ENCODE measurements at places on chromosomes 5 and 9.
A peak's percentile ranks its signal among the peaks of the same experiment; 100 is the strongest.

DNA sequence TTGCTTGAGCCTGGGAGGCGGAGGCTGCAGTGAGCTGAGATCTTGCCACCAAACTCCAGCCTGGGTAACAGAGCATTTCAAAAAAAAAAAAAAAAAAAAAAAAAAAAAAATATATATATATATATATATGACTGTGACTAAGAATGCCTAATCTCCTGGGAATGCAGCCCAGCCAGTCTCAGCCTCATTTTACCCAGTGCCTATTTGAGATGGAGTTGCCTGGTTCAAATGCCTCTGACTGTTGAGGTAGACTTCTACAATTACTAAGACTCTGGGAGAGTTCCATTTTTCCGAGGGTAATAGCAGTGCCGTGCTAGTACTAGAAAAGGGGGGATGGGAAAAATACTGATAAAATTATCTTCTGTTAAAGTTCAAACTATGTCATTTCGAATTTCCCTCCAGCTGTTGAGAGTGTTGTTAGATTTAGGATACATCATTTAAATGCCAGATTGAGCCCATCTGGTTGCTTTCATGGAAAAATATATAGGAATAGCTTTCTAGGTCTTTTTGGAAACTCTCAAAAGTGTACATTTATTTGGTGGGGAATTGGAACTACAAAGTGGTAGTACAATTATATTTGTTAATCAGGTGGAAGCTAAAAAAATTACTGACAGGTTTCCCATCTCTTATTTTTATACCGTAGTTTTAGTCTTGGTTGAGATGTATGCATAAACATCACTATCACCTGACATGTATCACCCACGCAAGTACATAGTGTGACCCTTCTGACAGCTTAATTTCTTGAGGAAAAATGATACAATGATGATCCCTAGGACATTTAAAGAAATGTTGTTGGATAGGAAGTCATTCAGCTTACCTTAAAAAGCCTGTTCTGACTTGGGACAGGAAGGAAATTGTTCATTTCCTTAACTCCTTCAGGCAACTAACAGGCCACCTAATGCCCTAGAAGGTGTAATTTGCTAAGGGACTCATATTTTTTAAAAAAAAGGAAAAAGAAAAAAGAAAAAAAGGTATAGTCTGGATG, 214.9 kb downstream of the ADAMTSL1 start:
- no peak for DNase-seq

DNA sequence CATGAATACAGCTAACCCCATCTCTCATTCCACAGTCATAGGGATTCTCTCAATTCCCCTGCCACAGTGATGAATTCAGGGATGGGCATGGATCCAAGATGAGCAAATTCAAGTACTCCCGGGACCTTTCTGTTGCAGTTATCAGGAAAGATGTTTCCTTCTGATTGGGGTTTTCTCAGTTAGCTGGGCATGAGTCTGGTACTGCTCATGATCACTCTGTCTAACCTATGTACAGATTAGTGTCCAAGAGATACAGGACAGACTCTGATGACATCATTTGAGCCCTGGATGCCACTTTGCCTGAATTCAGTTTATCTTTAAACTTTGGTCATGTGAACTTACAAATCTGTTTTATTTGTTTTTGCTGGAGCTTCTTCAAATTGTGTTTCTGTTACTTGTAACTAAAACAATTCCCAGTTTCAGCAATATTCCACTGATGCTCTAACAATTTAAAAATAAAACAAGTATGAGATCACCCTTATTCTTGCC, 257.7 kb upstream of the KLF9 start:
- no peak for DNase-seq

- no peak for DNase-seq
Observed at GRCh38 chr9:108225149-108225800, 630.5 kb downstream of the ACTL7B start.

DNA sequence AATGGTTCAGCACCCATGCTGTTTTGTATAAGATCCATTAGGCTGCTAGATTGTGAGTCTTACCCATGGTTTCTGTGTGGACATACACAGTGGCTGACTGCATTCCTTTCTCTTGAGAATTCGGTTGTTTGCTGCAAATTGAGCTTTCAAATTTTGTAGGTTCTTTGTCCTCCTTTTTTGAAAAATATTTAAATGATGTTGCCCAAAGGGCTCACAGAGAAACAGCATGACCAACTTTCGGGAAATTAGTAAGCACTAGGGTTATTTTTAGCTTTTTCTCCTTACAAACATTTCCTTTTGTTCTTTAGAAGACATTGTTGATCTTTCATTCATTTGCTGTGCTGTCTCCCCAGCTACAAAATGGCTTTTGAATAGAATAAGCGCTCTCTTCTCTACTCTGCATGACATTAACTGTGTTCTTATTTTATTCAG, 79.4 kb downstream of the NLN start:
- DNase-seq: no peak

DNA sequence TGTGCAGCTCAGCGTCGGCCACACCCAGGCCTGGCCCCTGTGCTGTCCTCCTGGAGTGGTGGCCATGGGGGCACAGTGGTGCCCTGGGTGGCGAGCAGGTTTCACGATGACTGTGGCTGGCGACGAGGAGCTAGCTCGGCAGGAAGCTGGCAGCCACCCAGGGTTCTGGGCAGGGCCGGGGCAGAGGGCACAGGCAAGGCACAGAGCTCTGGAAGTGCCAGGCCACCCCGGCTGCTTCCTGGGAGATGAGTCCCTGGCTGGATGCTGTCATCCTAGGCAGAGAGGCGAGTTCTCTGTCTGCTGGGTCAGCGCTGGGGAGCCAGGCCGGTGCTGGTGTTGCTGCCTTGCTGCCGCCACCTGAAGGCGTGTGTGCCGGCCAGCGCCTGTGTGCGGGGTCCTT, 51.7 kb downstream of the RXRA start:
- DNase-seq: no peak

GRCh38 chr5:36526537-36526936, 79.9 kb upstream of the SLC1A3 start:
- DNase-seq: no peak

- no peak for DNase-seq
Observed at GRCh38 chr5:37037840-37038239, 161.3 kb downstream of the NIPBL start.

- no peak for DNase-seq
Observed at GRCh38 chr5:34775886-34776285, 63.1 kb upstream of the TTC23L start.

DNA sequence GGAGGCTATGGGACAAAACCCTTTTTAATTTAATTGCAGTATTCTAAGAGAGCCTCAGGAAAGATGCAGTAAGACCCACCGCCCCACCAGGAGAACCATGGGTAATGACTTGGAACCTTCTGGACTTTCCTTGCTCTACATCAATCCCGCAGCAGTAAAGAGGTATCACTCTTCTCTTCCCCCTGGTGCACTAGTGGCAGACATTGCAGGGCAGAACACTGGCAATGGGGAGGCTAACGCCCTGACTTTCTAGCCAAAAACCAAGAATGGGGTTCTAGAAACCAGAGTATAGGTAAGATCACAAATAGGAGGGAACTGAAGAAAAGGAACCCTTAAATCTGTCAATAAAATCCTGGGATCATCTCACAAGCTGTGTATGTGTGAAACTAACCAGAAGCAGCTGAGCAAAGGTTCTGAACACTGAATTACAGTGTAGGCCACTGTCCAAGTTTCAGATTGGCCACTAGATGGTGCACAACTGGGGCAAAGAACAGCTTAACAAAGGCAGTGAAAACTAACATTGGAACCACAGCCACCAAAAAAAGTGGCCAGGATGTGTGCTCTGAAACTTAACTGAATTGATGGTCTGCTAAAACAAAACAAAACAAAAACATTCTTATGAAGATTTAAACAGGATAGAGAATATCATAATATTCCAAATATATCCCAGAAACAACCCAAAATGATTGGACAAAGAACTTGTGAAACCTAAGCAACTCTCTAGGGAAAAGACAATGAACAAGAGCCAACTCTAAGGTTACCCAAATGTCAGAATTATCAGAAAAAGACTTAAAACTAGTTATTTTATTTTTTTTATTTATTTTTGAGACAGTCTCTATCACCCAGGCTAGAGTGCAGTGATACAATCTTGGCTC, 6.6 kb upstream of the FAM151B start:
- peak; percentile 8 for DNase-seq

DNA sequence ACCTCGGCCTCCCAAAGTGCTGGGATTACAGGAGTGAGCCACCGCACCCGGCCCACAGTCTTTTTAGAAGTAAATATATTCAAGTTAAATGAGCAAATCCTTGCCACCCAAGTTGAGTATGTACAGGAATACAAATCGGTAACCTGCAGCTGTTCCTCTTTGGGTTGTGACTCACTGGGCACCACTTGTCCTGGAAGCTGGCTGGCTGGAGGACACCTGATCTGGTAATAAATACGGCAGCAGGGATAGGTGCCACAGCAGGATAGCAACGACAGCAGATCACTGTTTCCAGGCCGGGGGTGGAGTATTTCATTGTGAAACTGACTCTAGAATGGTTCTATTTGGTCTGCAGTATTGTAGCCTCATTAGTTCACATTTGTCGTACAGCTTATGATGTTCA, 35.7 kb upstream of the SLC36A2 start:
- DNase-seq: no peak

- no peak for DNase-seq
Observed at GRCh38 chr5:179170606-179171005, 110.4 kb downstream of the ZNF354C start.

DNA sequence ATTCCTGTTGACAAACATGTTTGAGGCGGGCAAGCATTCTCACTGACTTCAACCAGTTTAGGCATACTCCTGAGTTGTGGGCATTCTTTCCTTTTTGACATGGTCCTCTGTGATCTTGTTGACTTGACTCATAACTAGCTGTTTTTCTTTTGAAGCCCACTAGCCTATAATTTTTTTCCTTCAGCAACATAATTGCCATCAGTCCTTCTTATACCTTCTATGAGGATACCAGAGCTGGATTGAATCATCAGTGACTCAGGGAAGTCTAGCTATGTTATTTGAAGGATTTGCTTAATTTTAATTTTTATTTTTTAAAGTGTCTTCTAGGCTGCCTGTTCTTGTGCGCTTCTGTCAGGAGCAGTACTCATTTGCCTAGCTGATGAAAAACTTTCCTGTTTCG, 259.5 kb downstream of the NR3C1 start:
- no peak for DNase-seq

DNA sequence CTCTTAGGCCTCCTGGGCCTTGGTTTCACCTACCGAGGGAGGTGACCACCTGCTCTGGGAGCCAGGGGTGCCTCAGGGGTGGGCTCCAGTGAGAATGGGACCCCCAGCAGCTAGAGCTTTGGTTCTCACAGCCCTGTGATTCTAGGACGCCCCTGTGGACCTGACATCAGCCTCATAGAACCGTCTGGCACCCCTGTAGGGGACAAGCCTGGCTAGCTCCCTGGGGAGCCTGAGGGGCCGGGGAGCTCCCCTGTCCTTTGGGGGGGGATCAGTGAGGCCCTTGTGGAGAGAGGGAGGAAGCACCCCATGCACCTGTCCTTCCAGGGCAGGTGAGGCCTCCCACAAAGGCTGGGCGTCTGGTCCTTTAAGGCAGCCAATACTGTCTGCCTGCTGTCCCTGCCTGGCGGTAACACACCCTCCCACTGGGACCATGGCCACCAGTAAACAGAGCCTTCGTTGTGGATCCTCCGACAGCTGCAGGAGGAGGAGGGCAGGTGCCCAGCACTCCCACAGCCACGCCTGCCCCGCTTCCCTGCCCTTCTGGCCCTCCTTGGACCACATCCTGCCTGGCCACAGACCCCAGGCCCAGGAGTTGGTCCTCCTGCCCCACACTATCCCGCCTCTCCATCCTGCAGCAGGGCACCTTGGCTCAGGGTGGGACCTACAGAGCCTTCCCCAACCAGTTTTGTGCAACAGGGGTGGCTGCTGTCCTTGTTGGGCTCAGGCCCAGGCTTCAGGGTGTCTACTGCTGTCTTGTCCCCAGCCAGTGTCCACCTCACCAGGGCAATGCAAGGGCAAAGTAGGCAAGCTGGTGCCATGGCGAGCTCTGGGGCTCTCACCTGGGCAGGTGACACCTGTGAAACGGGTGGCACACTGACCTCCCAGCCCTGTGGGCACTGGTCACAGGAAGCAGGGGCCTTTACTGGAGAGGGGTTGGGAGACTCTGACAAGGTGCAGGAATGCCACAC, 3.0 kb upstream of the TUBB4B start:
- no peak for DNase-seq

GRCh38 chr9:115262477-115262876, 144.5 kb upstream of the TNC start:
- no peak for DNase-seq

- no peak for DNase-seq
Observed at GRCh38 chr9:107435415-107435814, 54.2 kb downstream of the KLF4 start.

DNA sequence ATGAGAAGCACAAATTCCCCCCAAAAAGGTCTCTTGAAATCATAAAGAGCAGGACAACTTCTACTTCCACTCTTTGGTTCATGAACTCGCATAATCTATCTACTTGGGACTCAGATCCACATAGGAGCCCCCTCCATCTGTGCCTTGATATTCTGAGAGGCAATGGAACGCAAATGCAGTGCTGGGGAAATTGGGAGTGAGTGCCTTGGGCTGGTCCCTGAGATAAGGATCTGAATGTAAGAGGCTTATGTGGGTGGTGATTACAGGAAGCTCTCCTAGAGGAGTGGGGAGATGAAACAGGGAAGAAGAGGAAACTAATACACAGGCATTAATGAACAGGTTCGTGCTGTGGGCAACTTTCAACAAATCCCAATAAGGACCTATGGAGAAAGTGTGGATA, 285.6 kb downstream of the RASEF start:
- no peak for DNase-seq

- peak; percentile 19 for DNase-seq
Observed at GRCh38 chr5:75734913-75735789, 17.9 kb upstream of the POC5 start.

- no peak for DNase-seq
Observed at GRCh38 chr9:114811301-114811700, 5.5 kb upstream of the TNFSF15 start.

GRCh38 chr5:132866342-132867045, at the start of the genes GDF9 and UQCRQ:
GDF9 (minus strand) TSS chr5:132866469; CDS start chr5:132864533, 1,936 bp downstream.
UQCRQ (plus strand) TSS chr5:132866642; CDS start chr5:132866882, 240 bp downstream.
- peak; percentile 82 for DNase-seq

DNA sequence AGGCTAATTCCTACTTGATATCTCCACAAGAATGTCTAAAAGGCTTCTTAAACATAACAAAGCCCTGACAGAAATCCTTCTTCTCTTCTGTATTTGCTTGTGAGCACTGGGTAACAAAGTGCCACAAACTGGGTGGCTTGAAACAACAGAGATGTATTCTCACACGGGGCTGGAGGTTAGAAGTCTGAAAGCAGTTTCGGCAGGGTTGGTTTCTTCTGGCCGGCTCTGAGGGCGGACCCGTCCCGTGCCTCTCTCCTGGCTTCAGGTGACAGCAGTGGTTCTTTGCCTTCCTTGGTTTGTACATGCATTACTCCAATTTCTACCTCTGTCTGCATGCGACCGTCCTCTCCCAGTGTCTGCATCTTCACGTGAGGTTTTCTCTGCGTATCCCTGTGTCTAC, 14.0 kb upstream of the TRAF1 start:
- no peak for DNase-seq

- DNase-seq: no peak
Observed at GRCh38 chr5:56358703-56359681, 125.9 kb upstream of the ANKRD55 start.

- no peak for DNase-seq
Observed at GRCh38 chr5:131899686-131900085, 45.8 kb downstream of the MEIKIN start.
